ENCODE measurements at places on chromosomes 2 and 18.

GRCh38 chr2:218319813-218320365 is 27.6 kb upstream of the TMBIM1 start:
- no peak for DNase-seq

GRCh38 chr18:3449512-3450011 is 410 bp upstream of the TGIF1 start:
- DNase-seq: no peak

DNA sequence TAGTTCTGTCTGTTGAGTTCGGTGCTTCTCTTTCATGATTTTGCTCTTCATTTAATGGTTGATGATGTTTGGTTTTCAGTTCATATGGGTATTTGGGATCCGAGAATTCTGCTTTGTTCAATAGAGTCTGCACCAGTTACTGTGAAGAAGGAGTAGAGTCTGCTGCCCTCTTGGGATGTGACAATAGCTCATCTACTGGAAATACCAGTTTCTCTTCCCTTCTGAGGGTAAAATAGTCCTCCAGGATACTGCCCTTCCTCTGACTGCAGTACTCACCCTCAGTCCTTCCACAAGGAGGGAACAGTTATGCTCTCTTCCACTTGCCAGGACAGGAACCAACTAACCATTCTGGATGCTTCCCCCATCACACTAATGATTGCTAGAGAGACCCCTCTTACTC is 12.5 kb upstream of the TNFAIP6 start:
- no peak for DNase-seq

- no peak for DNase-seq
Measured at GRCh38 chr2:102550151-102550550, 69.2 kb upstream of the SLC9A2 start.

DNA sequence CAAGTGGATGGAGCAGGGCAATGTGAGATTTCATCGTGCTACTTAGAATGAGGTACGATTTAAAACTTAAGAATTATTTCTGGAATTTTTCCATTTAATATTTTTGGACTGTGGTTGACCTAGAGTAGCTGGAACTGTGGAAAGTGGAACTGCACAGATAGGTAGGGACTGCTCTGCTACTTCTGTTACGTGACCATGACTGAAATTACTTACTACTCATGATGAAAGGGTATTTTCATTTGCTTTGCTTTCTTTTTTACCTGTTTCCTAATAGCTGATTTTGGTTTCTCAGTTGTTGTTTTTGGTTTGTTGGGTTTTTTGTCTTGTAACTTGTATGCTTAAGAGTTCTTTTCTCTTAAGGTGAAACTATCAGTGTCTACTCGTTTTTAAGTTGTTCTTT is 11.4 kb downstream of the UBE2E3 start:
- no peak for DNase-seq

DNA sequence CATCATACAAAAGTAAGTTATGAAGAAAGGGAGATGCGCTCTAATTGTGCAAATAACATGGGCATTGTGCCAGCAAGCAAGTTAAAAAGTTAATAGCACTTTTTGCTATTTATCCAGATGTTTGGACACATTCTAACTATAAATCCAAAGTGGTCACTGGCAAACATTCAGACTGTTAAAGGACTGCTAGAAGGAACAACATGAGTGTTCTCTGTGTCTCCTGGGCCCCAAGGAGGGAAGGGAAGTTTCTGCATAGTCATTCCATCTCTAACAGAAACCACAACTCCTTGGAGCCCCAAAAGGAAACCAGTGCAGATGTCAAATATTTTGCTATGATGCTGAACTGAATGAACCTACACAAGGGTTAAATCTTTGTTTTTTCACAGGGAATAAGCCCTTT is 213.3 kb upstream of the HNRNPA3 start:
- no peak for DNase-seq

DNA sequence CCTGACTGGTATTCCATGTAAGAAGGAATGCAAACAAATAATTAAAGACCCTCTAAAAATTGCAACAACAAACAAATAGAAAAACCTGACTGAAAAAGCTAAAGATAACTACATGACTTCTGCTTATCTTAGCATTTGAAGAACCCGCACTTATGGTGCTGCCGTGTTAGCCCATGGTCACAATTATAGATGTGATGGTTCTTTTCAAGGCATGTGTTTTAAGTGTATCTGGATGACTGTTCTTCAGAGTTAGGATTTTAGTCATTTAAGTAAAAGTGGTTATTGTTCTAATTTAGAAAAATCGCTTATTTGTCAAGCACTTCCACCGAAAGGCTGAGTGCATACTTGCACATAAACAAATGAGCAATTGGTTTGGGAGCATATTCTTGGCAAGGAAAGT is 77.3 kb downstream of the CPS1 start:
- DNase-seq: no peak
